Memory B cell (primary cell): ENCODE measurements at places on chromosomes 5 and 9.

DNA sequence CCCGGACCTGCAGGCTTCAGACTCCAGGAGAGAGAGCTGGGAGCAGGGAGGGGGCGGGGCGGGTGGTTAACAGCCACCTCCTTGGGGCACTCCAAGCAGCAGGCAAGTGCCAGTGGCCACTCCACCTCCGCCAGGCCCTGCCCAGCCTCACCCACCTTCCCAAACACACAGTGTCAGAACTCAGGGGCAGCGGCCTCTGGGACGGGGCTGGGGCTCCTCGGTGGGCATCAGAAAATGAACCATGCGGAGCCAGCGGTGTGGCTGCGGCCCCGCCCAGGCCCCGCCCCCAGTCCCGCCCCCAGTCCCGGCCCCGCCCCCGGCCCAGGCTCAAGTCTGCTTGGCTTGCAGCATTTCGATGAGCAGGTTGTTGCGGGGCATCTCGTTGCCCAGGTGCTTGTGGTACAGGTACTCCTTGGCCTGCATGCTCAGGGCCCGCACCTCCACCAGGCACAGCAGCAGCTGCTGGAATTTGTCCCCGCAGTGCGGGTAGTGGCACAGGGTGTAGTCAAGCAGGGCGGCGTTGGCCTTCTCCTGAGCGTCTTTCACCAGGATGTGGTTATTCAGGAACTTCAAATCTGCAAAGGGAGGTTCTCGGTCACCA is 24.7 kb downstream of the NR5A1 start:
- H3K27me3 ChIP-seq, result peaks cover 12% of the 10 kb centered on the region
- no peak for DNase-seq
- no peaks in the 10 kb centered on the region for H3K36me3 ChIP-seq
- H3K4me3 ChIP-seq, result no peak overlapping the region

- no peaks in the 10 kb centered on the region for H3K4me1 ChIP-seq
- DNase-seq, result no peak
- H3K4me3 ChIP-seq, result no peak within 1 kb of the TSS
- H3K36me3 ChIP-seq, result no peaks in the 10 kb centered on the region
Measured at GRCh38 chr9:23826120-23826629, at the start of gene ELAVL2. Gene ELAVL2 (minus strand): TSS chr9:23826240. CDS start chr9:23762234, 64,006 bp downstream.

- no peak overlapping the region for H3K4me3 ChIP-seq
- no peak for DNase-seq
- H3K4me1 ChIP-seq, result no peaks in the 10 kb centered on the region
- peaks cover 2% of the 10 kb centered on the region for H3K36me3 ChIP-seq
- H3K27me3 ChIP-seq, result peaks cover 9% of the 10 kb centered on the region
Measured at GRCh38 chr5:179318221-179318955, 26.9 kb downstream of the ADAMTS2 start.

DNA sequence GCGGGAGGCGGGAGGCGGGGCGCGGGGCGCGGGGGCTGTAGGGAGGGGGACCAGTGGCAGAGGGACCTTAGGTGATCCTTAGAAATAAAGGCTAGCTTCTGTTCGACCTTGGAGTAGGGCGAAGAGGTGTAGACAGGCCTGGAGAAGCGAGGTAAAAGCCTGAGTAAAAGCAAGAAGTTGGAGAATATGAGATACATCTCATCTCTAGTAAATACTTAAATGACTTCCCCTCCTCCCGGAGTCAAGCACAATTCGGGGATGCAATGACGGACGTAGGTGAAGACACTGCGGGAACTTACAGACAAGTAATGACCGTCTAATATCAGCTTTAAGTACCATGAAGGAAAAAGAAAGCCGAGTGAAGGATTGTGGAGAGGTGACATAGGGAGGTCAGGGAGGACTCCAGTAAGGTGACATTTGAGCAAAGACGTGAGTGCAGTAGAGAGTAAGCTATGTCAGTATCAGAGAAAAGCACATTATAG is 466 bp downstream of the SMC2 start:
- no peaks in the 10 kb centered on the region for H3K36me3 ChIP-seq
- no peak for DNase-seq
- H3K27me3 ChIP-seq, result no peaks in the 10 kb centered on the region
- peak overlapping the region; percentile 98 for H3K4me3 ChIP-seq
- peak overlapping the region; percentile 95 for H3K27ac ChIP-seq

GRCh38 chr9:135616619-135617537 is 22.5 kb downstream of the GLT6D1 start:
- DNase-seq, result no peak
- H3K36me3 ChIP-seq, result no peaks in the 10 kb centered on the region
- H3K27me3 ChIP-seq, result peaks cover 11% of the 10 kb centered on the region

- peak overlapping the region; percentile 88 for H3K27ac ChIP-seq
- no peak overlapping the region for H3K4me3 ChIP-seq
- H3K36me3 ChIP-seq, result peaks cover 49% of the 10 kb centered on the region
- H3K4me1 ChIP-seq, result peaks cover 56% of the 10 kb centered on the region
- no peaks in the 10 kb centered on the region for H3K27me3 ChIP-seq
Measured at GRCh38 chr5:151128817-151129216, 28.8 kb downstream of the ANXA6 start.

- DNase-seq, result no peak
- no peaks in the 10 kb centered on the region for H3K36me3 ChIP-seq
- no peaks in the 10 kb centered on the region for H3K4me1 ChIP-seq
- no peak overlapping the region for H3K27ac ChIP-seq
Measured at GRCh38 chr9:88672874-88673689, 138.1 kb downstream of the NXNL2 start.

DNA sequence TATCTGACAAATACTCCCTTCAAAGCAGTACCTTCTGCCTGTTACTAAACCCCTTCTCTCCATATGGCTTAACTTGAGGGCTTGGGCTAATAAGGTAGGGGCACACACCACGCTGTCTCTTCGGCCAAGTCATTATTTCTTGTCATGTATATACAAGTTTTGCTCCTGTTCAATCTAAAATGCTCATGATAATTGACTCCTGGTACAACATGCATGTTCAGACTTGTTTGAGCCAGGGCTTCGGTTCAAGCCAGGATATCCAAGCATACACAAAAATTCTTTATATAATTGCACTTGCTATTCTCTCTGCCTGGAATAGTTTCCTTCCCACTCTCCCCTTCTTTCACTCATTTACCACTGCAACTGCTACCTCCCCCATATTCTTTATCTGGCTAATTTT is 756.0 kb upstream of the C9orf72 start:
- no peaks in the 10 kb centered on the region for H3K4me1 ChIP-seq
- no peak overlapping the region for H3K27ac ChIP-seq
- DNase-seq, result no peak

- no peak overlapping the region for H3K4me3 ChIP-seq
- peaks cover 16% of the 10 kb centered on the region for H3K27me3 ChIP-seq
- no peak for DNase-seq
Measured at GRCh38 chr9:109448223-109448622, 49.9 kb downstream of the PTPN3 start.

DNA sequence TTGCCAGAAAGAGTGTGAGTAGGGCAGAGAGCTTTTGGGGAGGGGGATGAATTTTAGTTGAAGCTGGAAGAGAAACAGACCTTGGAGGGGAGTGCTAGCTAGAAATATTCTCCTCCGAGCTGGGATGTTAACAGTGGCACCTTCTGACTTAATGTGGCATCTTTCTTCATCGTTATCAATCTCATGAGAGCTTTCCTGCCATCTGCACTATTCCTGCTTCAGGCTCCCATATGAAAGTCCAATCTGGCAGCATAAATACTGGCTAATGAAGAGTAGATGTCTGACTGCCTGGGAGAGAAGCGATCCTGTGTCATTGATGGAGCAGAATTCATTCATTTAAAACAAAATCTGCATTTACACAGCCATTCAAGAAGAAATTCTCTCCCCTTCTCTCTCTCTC is 284.5 kb downstream of the TMEM38B start:
- no peaks in the 10 kb centered on the region for H3K36me3 ChIP-seq
- H3K27me3 ChIP-seq, result peaks cover 1% of the 10 kb centered on the region
- no peak for DNase-seq
- no peak overlapping the region for H3K4me3 ChIP-seq
- no peak overlapping the region for H3K27ac ChIP-seq
- no peaks in the 10 kb centered on the region for H3K4me1 ChIP-seq

DNA sequence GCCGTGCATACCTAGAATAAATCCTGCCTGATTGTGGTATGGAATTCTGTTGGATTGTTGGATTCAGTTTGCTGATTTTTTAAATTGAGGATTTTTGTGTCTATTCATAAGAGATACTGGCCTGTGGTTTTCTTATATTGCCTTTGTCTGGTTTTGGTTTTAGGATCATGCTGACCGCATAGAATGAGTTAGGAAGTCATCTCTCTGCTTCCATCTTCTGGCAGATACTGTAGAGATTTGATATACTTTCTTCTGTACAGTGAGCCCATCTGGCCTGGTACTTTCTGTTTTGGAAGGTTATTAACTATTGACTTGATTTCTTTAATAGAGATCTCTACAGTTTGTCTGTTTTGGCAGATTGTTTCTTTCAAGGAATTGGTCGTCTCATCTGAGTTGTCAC is 14.7 kb downstream of the CEP72 start:
- peaks cover 3% of the 10 kb centered on the region for H3K4me1 ChIP-seq
- H3K27ac ChIP-seq, result no peak overlapping the region
- H3K36me3 ChIP-seq, result peaks cover 26% of the 10 kb centered on the region
- H3K27me3 ChIP-seq, result no peaks in the 10 kb centered on the region

GRCh38 chr5:45691656-45692055 is 4.5 kb downstream of the HCN1 start:
- no peak overlapping the region for H3K27ac ChIP-seq
- H3K27me3 ChIP-seq, result peaks cover 6% of the 10 kb centered on the region
- peaks cover 3% of the 10 kb centered on the region for H3K4me1 ChIP-seq
- no peak for DNase-seq
- H3K36me3 ChIP-seq, result no peaks in the 10 kb centered on the region

GRCh38 chr5:178328826-178329730 is 96.5 kb upstream of the PHYKPL start:
- H3K27me3 ChIP-seq, result peaks cover under 1% of the 10 kb centered on the region
- H3K4me3 ChIP-seq, result no peak overlapping the region
- H3K4me1 ChIP-seq, result peaks cover 19% of the 10 kb centered on the region
- DNase-seq, result no peak
- no peaks in the 10 kb centered on the region for H3K36me3 ChIP-seq

DNA sequence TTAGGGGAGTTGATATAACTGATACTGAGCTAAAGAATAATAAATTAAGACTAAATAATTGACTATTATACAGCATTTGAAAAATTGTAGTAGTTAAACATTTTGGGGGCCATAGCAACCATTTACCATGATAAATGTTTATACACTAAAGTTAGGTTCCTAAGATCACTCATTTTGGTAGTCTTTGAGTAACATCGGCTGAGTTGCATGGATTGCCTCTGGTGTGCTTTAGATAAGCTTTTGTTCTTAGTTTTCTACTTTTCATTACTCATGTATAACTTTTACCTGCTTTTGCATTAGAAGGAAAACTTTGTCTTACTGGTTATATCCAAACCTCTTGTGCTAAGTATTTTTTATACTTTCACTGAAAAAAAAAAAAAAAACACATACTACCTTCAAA is 101.2 kb downstream of the SLC44A1 start:
- H3K27me3 ChIP-seq, result no peaks in the 10 kb centered on the region
- H3K36me3 ChIP-seq, result peaks cover 2% of the 10 kb centered on the region
- H3K4me1 ChIP-seq, result peaks cover 8% of the 10 kb centered on the region
- H3K27ac ChIP-seq, result no peak overlapping the region
- no peak for DNase-seq

GRCh38 chr5:98933445-98934072 is 4.8 kb upstream of the CHD1 start:
- peak overlapping the region; percentile 98 for H3K27ac ChIP-seq
- peaks cover 24% of the 10 kb centered on the region for H3K4me1 ChIP-seq
- DNase-seq, result peak; percentile 61
- peak overlapping the region; percentile 60 for H3K4me3 ChIP-seq
- H3K36me3 ChIP-seq, result peaks cover 2% of the 10 kb centered on the region
- H3K27me3 ChIP-seq, result no peaks in the 10 kb centered on the region

DNA sequence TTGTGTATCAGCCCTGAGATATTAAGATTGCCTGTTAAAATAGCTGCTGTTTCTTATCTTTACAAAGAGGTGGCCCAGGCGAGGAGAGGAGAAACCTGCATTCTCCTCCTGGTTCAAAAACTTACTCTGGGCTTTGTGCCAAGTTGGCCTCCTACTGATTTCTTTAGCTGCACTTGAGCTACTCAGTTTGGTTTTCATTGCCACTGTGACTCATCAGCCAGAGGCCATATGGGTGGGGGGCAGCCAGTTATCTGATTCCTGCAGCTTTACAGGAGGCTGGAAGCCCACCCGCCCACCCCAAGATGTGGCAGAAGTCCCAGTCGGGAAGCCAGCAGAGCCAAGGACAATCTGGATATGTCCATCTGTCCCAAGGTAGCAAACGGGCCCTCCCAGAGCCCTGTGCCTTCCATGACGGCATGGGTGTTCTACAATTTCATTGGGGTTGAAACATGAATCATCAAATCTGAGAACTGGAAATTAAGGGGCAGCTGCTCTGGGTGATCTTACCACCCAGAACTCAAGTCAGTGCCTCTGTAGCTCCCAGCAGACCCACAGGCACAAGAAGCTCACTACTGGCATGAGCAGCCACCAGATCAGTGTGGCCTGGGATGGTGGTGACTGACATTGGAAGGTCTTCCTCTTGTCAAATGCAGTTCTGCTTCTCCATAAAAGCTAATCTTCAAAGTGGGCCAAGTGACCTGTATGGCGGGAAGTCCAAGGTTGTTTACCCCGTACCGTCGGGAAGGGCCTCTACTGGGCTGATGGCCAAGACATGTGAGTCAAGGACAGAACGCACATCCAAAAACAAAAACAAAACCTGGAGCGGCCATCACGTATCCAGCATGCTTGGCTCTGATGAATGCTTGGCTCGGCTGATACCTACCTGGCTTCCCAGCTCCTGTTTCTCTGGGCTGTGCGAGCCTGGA is 15.6 kb downstream of the FCN2 start:
- no peak overlapping the region for H3K27ac ChIP-seq
- DNase-seq, result no peak
- peaks cover 15% of the 10 kb centered on the region for H3K27me3 ChIP-seq
- peaks cover 5% of the 10 kb centered on the region for H3K36me3 ChIP-seq

DNA sequence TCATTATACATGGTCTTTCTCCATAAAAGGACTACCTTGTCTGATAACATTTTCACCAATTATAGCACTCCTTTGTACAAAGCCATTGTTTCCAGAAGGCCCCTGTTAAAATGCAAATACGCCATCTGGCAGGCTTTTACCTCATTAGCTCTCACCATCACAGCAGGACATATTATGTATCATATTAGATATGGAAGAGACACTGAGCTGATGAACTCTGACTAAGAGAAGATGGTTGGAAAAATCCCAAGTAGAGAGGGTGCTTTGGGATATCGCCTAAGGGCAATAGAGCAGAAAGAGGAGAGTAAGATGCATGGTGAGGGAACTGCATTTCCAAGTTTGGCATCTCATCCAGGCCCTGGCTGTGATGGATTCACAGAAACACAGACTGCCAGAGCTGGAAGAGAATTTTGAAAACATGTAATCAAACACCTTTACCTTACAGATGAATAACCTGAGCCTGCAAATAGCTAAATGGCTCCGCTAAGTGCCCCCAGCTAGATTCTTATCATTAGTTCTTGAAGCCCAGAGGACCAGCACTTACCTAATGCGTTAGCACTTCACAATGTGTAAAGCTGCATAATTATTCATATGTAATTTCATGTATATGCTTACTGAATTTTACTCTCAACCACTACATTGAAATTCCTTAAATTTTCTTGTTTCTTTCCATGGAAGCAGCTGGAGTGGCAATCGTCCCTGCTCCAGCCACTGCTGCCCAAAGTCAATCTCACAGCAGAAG is 393.6 kb upstream of the IZUMO3 start:
- no peaks in the 10 kb centered on the region for H3K36me3 ChIP-seq
- no peaks in the 10 kb centered on the region for H3K4me1 ChIP-seq
- DNase-seq, result no peak
- H3K27ac ChIP-seq, result no peak overlapping the region
- no peaks in the 10 kb centered on the region for H3K27me3 ChIP-seq

GRCh38 chr5:59130431-59130830 is 547.6 kb downstream of the RAB3C start:
- DNase-seq, result no peak
- no peak overlapping the region for H3K27ac ChIP-seq
- H3K36me3 ChIP-seq, result no peaks in the 10 kb centered on the region
- H3K27me3 ChIP-seq, result no peaks in the 10 kb centered on the region
- no peak overlapping the region for H3K4me3 ChIP-seq
